ENCODE measurements at places on chromosomes 6 and 20. TPM values are rescaled to one million over a fixed set of nuclear protein-coding genes. Genes with fewer than 3 reads are reported as not detected.

DNA sequence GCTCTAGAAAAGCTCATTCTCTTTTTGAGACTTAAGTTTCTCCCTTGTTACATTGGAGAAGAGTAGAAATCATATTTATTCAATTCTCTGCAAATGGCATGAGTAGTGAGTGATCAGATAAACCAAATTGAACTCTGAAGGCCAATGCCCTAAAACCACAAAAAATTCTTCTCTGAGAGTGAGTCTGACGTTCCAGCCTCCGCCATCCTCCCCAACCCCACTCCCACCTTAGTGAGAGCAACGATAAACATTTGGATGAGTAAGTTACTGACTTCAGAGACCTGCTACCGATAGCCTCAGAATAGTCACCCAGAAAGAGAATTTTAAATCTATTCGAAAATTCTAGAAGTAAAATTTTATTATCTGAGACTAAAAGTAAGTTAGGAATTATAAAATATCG is 94.6 kb downstream of the TFAP2A start:
- peaks cover 6% of the 10 kb centered on the region for H3K27me3 ChIP-seq
- H3K36me3 ChIP-seq = no peaks in the 10 kb centered on the region
- H3K4me1 ChIP-seq = peaks cover 34% of the 10 kb centered on the region
- no peak for DNase-seq
- H3K4me3 ChIP-seq = no peak overlapping the region

The MICAL1 gene
- 51.6 TPM for total RNA-seq

DNA sequence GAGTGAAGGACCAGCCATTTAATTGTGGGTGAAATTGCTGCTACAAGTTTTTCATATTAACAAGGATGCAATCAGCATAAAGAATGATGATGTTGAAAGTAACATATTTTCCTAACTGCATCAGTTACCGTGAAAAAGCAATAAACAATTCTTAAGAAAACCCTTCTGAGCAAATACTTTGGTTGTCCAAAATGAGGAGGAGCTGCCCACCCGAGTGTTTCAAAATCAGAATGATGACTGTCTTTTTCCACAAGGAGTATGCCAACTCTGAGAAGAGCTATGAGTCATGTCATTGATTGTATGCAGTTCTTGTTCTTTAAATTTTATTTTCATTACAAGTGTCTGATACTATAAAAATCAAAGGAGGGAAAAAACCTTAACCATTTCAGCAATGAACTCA is 470.5 kb downstream of the COL12A1 start:
- no peak for DNase-seq
- peaks cover 4% of the 10 kb centered on the region for H3K27me3 ChIP-seq
- no peak overlapping the region for H3K4me3 ChIP-seq
- H3K27ac ChIP-seq = no peak overlapping the region
- no peaks in the 10 kb centered on the region for H3K36me3 ChIP-seq

GRCh38 chr20:56957737-56958553 is 308.5 kb downstream of the BMP7 start:
- no peak overlapping the region for H3K27ac ChIP-seq
- DNase-seq = peak; percentile 36
- H3K4me1 ChIP-seq = peaks cover 41% of the 10 kb centered on the region
- no peak overlapping the region for H3K4me3 ChIP-seq
- no peaks in the 10 kb centered on the region for H3K27me3 ChIP-seq

DNA sequence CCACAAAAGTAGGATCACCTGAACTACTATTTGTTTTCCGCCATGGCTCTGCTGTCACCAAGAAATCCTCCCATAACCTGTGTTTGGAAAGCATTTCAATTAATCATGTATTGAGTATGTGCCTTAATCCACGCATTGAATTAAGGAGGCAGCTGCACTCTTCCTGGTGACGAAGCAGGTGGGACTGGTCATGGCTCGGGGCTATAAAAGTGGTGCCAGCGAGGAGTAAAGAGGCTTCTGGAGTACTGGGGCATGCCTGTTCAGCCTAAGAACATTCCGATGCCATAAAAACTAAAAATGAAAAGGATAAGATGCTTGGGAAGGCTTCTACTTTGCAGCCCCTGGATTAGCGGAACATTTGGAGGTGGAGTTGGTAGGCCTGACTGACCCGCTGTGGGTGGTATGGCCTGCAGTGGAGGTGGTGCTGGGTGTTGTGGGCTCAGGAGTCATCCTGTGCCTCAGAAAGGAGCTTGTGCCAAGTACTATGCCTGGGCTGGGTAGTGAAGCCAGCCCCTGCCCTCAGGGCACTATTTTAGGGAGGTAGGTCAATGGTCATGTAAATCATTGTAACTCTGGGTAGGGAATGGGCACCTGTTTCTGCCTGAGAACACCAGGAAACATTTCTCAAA is 110.5 kb downstream of the B3GAT2 start:
- peaks cover 5% of the 10 kb centered on the region for H3K27me3 ChIP-seq
- peaks cover 32% of the 10 kb centered on the region for H3K36me3 ChIP-seq
- no peak for DNase-seq
- peaks cover 11% of the 10 kb centered on the region for H3K4me1 ChIP-seq
- H3K4me3 ChIP-seq = no peak overlapping the region

The OR2J3 gene
- total RNA-seq = 0.30 TPM
